ENCODE measurements at places on chromosomes 12 and 14. TPM values are rescaled to one million over a fixed set of nuclear protein-coding genes. Genes with fewer than 3 reads are reported as not detected.

GRCh38 chr12:52865090-52865944 lies 16.5 kb upstream of the KRT78 start:
- H3K4me1 ChIP-seq: peaks cover 8% of the 10 kb centered on the region
- no peaks in the 10 kb centered on the region for H3K27me3 ChIP-seq
- H3K4me3 ChIP-seq: no peak overlapping the region
- H3K27ac ChIP-seq: no peak overlapping the region
- no peaks in the 10 kb centered on the region for H3K36me3 ChIP-seq

- peaks cover 2% of the 10 kb centered on the region for H3K27me3 ChIP-seq
- H3K27ac ChIP-seq: no peak overlapping the region
- no peaks in the 10 kb centered on the region for H3K36me3 ChIP-seq
- no peak overlapping the region for H3K4me3 ChIP-seq
These were observed 77.8 kb upstream of the CNOT2 start for GRCh38 chr12:70165450-70165849.

GRCh38 chr12:15154103-15154502 lies 67.1 kb downstream of the RERG start:
- no peak overlapping the region for H3K27ac ChIP-seq
- no peaks in the 10 kb centered on the region for H3K36me3 ChIP-seq
- H3K27me3 ChIP-seq: peaks cover 4% of the 10 kb centered on the region
- H3K4me1 ChIP-seq: no peaks in the 10 kb centered on the region

DNA sequence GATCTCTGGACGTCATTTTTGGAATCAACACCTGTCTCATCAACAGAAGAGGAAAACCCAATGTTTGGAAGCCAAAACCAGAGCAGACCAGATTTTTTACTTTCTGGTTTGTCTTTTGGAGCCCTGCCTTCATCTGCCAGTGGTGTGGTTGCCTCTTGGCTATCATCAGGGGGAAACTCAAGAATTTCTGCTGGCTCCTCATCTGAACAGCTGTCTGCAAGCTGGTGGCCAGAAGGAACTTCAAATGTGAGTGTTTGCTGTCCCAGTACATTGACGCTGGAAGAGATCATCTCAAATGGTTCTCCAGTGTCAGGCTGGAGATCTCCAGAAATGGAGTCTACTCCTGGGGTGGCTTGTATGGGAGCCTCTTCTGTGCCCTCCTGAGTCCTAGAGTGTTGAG lies 13.8 kb downstream of the PLD4 start:
- no peak for DNase-seq
- no peak overlapping the region for H3K4me3 ChIP-seq
- peaks cover 2% of the 10 kb centered on the region for H3K4me1 ChIP-seq
- no peak overlapping the region for H3K27ac ChIP-seq

GRCh38 chr12:30437616-30438015 lies 258.1 kb downstream of the IPO8 start:
- no peak for DNase-seq
- no peaks in the 10 kb centered on the region for H3K4me1 ChIP-seq
- no peak overlapping the region for H3K27ac ChIP-seq
- H3K27me3 ChIP-seq: peaks cover 4% of the 10 kb centered on the region
- H3K4me3 ChIP-seq: no peak overlapping the region

DNA sequence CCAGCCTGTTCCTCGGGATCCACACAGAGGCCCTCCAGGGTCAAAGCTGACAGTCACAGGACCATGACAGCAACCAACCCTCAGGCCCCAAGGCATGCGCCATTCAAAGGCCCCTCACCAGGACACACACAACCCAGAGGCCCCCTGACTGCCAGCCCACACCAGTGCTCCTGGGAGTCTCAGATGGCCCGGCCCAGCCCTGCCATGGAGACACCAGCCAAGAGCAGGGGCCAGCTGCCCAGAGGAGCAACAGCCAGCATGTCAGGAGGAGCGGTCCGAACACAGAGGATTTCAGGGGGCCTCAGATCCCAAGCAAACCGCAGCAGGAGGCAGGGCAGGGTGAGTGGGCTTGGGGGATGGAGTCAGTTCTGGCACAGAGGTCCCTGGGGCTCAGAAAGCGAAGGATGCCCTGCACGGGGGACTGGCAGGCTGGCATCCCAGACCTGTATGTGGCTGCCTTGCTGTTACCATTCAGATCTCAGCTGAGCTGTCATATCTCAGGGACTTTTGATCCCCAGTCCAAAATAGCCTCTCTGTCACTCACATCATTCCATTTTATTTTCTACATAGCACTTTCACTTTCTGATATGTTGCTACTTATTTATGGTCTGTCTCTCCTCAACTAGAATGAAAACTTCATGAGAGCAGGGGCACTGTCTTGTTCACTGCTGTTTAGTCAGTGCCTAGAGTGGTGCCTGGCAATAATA lies 4.8 kb downstream of the TMEM229B start:
- no peak overlapping the region for H3K4me3 ChIP-seq
- H3K36me3 ChIP-seq: peaks cover 7% of the 10 kb centered on the region
- H3K27ac ChIP-seq: no peak overlapping the region

- H3K36me3 ChIP-seq: no peaks in the 10 kb centered on the region
- no peak overlapping the region for H3K4me3 ChIP-seq
- DNase-seq: peak; percentile 39
- no peaks in the 10 kb centered on the region for H3K4me1 ChIP-seq
- H3K27ac ChIP-seq: no peak overlapping the region
These were observed 59.4 kb downstream of the TSPAN11 start for GRCh38 chr12:30985814-30986452.

DNA sequence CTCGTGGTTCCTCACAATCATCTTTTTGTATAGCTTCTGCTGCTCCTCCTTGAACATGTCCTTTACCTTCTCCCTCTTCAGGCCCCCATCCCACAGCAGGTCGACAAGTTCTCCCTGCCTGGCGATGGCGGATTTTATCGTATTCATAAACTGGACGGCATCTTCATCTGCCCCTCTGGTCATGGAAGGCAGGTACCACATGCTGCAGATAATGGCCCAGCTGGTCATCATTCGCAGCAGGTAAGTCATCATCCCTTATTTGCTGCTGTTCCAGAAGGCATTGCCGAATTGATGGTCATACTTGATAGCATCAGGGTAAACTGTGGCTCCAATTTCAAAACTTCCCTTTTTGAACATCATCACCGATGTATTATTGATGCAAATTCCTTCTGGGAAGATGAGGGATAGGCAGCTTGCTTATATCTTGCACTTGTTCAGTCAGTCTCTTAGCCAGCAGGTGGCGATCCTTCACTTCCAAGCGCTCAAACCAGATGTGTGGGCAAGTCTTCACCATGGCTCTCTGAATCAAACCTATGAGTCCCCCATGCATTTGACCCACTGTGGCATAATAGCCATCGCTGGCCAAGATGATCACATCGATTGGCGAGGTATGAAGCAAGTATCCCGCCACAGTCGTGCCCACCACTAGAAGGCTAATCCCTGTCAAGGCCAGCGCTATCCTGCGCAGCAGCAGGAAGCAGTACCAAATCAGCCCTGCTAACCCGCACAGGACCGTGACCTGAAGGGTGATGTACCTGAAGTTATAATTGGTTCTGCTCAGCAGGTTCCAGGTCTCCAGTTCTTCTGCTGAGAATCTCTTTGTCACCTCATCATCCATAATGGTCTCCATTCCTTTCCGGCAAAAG lies 381.5 kb upstream of the STXBP6 start:
- no peaks in the 10 kb centered on the region for H3K27me3 ChIP-seq
- H3K4me3 ChIP-seq: no peak overlapping the region
- H3K27ac ChIP-seq: no peak overlapping the region
- H3K4me1 ChIP-seq: no peaks in the 10 kb centered on the region
- no peaks in the 10 kb centered on the region for H3K36me3 ChIP-seq
- DNase-seq: no peak

- H3K4me3 ChIP-seq: no peak overlapping the region
- no peaks in the 10 kb centered on the region for H3K36me3 ChIP-seq
- no peak overlapping the region for H3K27ac ChIP-seq
- DNase-seq: no peak
- no peaks in the 10 kb centered on the region for H3K27me3 ChIP-seq
These were observed 91.8 kb upstream of the RIN3 start for GRCh38 chr14:92421751-92422150.

DNA sequence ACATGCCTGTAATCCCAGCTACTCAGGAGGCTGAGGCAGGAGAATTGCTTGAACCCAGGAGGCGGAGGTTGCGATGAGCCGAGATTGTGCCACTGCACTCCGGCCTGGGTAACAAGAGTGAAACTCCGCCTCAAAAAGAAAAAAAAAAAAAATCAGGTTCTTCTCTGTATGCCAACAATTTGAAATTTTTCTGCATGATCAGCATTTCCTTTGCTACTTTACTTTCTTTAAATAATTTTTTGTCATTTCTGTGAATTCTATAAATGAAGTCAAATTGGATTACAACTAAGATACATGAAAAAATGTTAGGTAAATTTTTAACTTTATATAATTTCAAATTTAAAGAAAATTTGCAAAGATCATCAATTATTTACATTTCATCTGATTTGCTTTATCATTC lies 87.8 kb downstream of the NUMB start:
- no peak overlapping the region for H3K27ac ChIP-seq
- H3K36me3 ChIP-seq: peaks cover 2% of the 10 kb centered on the region

DNA sequence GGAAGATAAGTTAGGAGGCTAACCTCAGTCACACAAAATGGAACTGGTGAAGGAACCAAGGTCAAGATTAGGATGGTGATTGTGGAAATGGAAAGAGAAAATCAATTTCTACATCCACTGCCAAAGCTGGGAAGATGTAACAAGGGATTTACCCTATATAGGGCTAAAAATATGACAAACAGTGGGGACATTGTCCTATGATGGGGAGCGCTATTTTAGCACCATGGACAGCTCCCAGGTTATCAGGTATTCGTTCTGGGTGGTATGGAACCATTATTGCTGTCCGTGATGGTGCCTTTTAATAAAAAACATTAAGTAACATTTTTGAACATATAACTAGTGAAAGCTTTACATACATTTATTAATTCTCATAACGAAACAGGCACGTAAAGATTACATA lies 124.0 kb downstream of the NDUFA12 start:
- no peaks in the 10 kb centered on the region for H3K36me3 ChIP-seq
- DNase-seq: no peak
- no peak overlapping the region for H3K27ac ChIP-seq
- no peak overlapping the region for H3K4me3 ChIP-seq

DNA sequence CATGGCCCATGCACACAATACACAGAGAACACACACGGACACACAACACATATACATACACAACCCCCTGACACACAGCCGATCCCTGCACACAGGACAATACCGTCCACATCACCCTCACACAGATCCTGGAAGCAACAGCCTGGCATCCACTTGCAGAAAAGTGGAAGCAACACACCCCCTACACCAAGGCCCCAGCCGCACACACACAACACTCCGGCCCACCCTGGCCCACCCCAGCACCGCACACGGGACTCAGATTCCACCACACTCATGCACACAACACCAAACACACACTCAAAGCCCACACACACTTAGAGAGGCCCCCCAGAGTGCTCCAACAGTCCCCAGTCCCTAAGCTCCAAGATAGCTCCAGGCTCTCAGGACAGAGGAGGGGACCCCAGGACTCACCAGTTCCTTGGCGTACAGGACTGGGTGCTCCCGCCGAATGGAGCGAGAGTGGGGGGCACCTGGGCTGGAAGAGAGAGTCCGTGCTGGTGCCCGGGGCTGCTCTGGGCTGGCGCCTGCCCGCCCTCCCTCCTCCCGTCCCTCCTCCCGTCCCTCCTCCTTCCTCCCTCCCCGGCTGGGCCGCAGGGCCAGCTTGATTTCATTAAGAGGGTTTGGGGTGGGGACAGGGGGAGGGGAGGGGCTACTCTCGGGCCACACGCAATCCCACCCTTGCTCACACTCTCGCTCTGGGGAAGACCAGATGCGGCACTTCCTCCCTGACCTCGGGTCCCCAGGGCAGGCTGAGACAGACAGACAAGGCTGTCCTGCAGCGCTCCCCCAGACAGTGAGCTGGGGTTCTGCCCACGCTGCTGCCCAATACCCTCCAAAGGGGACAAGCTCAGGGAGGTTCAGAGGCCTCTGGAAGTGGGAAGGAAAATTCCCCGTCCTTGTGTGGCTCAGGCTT lies at the start of gene TMEM119:
TMEM119 (minus strand) TSS at position 526 of the 913 bp plus-strand sequence. CDS start 5,701 bp downstream, outside the sequence.
- H3K27me3 ChIP-seq: peaks cover 5% of the 10 kb centered on the region
- no peak within 1 kb of the TSS for H3K4me3 ChIP-seq
- H3K4me1 ChIP-seq: no peaks in the 10 kb centered on the region
- H3K27ac ChIP-seq: no peak within 1 kb of the TSS
- no peak for DNase-seq
- H3K36me3 ChIP-seq: no peaks in the 10 kb centered on the region

- DNase-seq: no peak
- H3K27me3 ChIP-seq: no peaks in the 10 kb centered on the region
- peak overlapping the region; percentile 62 for H3K27ac ChIP-seq
- H3K4me1 ChIP-seq: peaks cover 37% of the 10 kb centered on the region
- H3K4me3 ChIP-seq: no peak overlapping the region
These were observed 28.2 kb downstream of the P2RX4 start for GRCh38 chr12:121238086-121238485.

DNA sequence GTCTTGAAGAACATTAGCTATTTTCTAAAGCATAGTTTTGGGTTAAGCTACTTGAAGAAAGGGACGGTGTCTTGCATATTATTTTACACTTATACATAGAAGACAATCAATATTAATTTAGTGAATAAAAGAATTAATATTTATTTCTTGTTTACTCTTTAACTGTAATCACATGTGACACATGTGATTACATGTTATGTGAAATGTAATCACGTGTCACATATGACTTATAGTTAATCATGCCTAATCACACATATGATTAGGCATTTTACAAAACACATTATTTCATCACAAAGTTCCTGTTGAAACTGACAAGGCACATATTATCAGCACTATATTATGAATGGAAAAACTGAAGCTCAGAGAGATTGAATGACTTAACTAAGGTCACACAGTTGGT lies 4.8 kb downstream of the PAH start:
- H3K4me3 ChIP-seq: no peak overlapping the region
- no peaks in the 10 kb centered on the region for H3K4me1 ChIP-seq
- H3K36me3 ChIP-seq: no peaks in the 10 kb centered on the region
- H3K27me3 ChIP-seq: peaks cover 12% of the 10 kb centered on the region
- DNase-seq: no peak
- H3K27ac ChIP-seq: no peak overlapping the region

GRCh38 chr14:64778104-64778754 lies 74.0 kb downstream of the PLEKHG3 start:
- H3K4me3 ChIP-seq: no peak overlapping the region
- no peak for DNase-seq
- H3K36me3 ChIP-seq: no peaks in the 10 kb centered on the region
- H3K27ac ChIP-seq: no peak overlapping the region
- H3K27me3 ChIP-seq: peaks cover 4% of the 10 kb centered on the region

DNA sequence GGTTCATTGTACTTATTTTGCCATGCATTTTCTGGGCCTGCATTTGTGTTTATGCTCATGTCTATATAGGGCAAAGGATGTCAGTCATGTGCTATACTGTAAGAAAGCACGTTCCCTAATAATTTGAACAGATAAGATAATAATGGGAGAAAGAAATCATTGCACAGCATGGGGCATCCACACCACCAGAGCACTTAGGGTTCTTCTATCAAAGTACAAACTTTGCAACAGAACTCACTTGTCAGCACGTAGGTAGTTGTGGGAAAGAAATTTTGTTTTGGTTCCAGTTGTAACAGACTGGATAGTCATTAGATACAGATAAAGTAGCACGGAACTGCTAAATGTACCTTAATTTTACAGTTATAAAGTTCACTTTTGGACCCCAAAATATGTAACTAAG lies 10.1 kb downstream of the PPP1CC start:
- H3K36me3 ChIP-seq: peaks cover 35% of the 10 kb centered on the region
- peaks cover 39% of the 10 kb centered on the region for H3K4me1 ChIP-seq
- no peak for DNase-seq

Gene LRFN5
- not detected for total RNA-seq

Gene CLEC14A
- not detected for total RNA-seq

Gene TEP1
- total RNA-seq: 57.9 TPM

Gene IQSEC3
- 8.0 TPM for total RNA-seq

Gene CELA1
- total RNA-seq: not detected

Gene AMN
- 2.9 TPM for total RNA-seq

Gene PRH2
- total RNA-seq: not detected

Gene RAPGEF3
- total RNA-seq: 1.1 TPM

Gene ETFBKMT
- total RNA-seq: 1.6 TPM

Measured in activated naive CD8-positive, alpha-beta T cell treated with anti-CD3 and anti-CD28 coated beads, Interleukin-2, amount 10 ng/mL, durations not matched to agents 7 days and 5 days (primary cell).